ENCODE measurements at places on chromosomes 3 and 15. TPM values are rescaled to one million over a fixed set of nuclear protein-coding genes. Genes with fewer than 3 reads are reported as not detected.

Gene CPOX
- total RNA-seq = 29.6 TPM

Gene WDR5B
- total RNA-seq = 5.9 TPM

Gene CLK3
- total RNA-seq = 60.5 TPM

Gene CCR4
- not detected for total RNA-seq

Gene ITIH1
- total RNA-seq = not detected

Gene CCR1
- total RNA-seq = 0.87 TPM

Gene GHSR
- total RNA-seq = not detected

Gene ZMYND10
- total RNA-seq = 1.2 TPM

Gene ZWILCH
- total RNA-seq = 15.2 TPM

Gene NR1I2
- total RNA-seq = not detected

Gene ZNF501
- 7.1 TPM for total RNA-seq

Gene SETD2
- total RNA-seq = 37.1 TPM

Data from uterine smooth muscle cell (primary cell).